ENCODE measurements at places on chromosomes 12 and 14.

DNA sequence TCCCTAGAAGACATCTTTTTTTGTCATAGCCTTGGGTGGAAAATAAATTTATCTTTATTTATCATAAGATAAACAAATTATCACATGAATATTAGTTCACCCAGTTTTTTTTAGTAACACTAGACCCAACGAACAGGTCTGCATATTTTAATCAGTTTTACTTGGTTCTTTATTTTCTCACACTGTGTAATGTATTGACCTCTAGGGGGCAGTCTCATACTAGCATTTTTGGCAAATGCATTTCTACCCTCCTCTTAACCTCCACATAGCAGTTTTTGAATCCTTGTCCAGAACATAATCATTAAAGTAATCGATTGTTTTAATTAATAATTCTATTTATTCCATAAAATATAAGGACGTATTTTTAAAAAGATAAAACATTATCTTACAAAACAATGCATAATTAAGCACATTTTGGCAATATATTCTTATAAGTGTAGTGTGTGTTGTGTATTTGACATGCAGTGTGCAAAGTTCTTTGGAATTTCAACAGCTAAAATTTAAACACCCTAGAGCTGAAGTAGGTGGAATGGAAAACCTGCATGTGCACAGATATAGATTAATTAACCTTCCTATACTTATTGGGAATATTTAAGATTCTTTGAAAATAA is 31.6 kb upstream of the PTPRQ start:
- no peak for DNase-seq

DNA sequence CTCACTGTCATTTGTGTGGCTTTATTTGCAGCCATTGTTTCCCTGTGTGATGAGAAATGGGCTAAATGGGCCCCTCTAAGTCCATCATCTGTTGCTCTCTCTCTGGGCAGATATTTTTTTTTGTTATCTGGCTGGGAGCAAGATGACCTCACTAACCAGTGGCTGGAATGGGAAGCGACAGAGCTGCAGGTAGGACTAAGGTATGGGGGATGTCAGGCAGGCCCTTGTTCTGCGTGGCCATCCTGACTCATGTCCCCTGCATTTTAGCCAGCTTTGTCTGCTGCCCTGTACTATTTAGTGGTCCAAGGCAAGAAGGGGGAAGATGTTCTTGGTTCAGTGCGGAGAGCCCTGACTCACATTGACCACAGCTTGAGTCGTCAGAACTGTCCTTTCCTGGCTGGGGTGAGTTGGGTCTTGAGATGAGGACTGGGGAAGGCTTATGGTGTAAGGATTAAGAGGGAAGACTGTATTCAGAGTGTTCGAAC is 1.3 kb downstream of the MARS1 start:
- no peak for DNase-seq

GRCh38 chr12:131598717-131599116 is 112.2 kb upstream of the SFSWAP start:
- DNase-seq = no peak

DNA sequence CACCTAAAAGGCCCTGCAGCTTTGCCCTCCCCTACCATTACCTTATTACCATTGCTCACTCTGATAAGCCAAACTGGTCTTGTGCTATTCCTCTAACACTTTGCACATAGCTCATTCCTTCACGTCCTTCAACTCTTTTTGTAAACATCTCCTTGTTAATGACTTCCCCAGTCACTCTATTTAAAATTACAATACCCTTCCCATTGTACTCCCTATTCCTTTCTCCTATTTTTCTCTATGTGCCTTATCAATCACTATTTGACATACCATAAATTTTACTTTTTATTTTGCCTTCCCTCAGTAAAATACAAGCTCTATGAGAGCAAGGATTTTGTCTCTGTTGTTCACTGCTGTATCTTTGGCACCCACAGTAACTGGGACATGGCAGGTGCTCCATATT is 5.4 kb downstream of the SARNP start:
- no peak for DNase-seq

GRCh38 chr14:105836160-105836559 is 309.8 kb downstream of the TMEM121 start:
- no peak for DNase-seq

- DNase-seq = no peak
These were observed 56.9 kb downstream of the MAP4K5 start for GRCh38 chr14:50475460-50475859.

GRCh38 chr12:72230589-72230988 is 41.6 kb upstream of the TRHDE start:
- no peak for DNase-seq

DNA sequence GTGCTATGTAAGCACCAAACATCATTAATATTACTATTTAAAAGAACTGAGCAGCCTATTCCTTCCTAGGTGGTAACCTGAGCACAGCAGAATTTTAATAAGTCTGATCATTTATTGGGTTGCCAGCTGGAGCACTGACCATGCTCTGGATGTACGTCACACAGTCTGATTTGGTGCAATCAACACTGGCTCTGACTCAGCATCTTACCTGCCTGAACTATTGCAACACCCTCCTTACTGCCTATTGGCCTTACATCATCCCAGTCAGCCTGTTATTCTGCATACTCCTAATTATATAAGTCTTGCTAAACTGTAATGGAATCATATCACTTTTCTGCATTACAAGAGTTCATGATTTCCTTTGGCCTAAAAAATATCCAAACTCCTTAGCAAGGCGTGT is 149.7 kb downstream of the PTPRO start:
- no peak for DNase-seq

- peak; percentile 19 for DNase-seq
These were observed 58.6 kb downstream of the ZFP36L1 start for GRCh38 chr14:68734231-68734732.

DNA sequence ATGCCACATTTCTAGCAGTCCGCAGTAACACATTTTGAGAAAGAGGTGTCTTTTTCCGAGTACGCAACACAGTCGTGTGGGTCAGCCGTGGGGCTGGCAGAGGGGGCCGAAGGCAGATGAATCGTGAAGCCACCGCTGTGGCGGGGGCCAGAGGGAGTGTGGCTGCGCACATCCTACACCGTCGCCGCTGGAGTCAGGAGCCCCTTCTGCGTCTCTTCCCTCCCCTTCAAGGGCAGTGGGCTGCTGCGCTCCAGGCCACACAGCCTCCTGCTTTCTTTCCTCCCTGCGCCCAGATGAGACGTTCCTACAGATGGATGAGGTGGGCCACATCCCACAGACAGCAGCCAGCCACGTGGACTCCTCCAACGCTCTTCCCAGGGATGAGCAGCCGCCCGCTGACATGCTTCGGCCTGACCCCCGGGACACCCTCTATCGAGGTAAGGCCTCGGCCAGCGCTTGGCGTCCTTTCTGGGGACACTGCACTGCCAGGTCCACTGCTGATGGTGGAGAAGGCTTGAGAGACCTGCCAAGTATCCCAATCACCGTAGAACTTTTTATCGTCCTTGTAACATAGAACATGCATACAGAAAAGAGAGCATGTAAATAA is 89.8 kb downstream of the B4GALNT3 start:
- DNase-seq = no peak

- no peak for DNase-seq
These were observed 923.4 kb downstream of the NRXN3 start for GRCh38 chr14:79093531-79093930.

- no peak for DNase-seq
These were observed 439.3 kb upstream of the PRICKLE1 start for GRCh38 chr12:43028826-43029225.

DNA sequence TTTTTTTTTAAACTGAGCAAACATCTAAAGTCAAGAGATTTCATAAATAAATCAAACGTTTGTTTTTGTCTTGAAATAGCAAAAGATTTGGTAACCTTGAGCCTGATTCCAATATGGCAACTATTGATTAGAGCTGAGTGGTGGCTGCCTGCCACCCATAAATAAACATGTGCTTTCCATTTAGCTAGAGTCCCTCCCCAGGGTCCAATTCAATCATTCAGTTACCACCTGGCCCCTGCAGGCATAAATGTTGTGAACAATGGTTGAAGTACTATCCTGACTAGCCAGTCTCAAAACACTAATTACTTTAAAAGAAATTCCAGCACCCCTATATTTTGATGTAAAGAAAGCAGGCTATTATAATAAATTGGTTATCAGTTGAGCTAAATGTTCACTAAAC is 129.7 kb upstream of the GRIP1 start:
- DNase-seq = no peak

- DNase-seq = no peak
These were observed 136.6 kb upstream of the SLC38A2 start for GRCh38 chr12:46509135-46509534.

GRCh38 chr12:40309001-40309400 is 84.2 kb downstream of the LRRK2 start:
- DNase-seq = no peak

Data from activated CD4-positive, alpha-beta T cell treated with anti-CD3 and anti-CD28 coated beads for 1 hour (primary cell).